ENCODE measurements at places on chromosomes 5 and 9.

DNA sequence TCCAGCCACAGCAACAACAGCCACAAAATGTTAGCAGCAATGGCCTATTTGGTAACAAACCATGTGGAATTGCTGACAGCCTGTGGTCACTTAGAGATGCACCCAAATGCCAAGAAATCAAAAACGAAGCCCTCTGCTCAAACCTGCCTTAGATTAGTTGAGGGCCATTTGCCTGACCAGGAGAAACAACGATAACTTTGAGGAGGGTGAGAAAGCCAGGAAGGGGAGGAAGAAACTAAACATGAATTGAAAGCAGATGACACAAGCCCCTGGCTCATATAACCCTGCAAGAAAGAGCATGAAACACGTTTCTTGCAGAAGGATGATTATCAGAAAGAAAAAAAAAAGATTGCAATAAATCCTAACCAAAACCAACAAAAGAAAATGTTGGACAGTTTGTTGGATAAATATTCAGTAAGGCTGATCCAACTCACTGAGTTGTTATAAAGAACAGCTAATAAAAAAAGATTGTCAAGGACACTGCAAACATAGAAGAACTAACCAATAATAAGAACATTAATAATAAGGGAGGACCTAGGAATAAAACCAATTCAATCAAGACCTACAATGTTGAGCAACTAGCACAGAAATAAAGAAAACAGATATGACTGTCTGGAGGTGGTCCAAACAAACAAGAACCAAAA is 140.5 kb upstream of the SLC30A5 start:
- no peak for DNase-seq

- DNase-seq: peak; percentile 57
Measured at GRCh38 chr9:137049544-137050449, 3.8 kb upstream of the NPDC1 start.

GRCh38 chr9:112863746-112864145 is 26.9 kb downstream of the SLC46A2 start:
- no peak for DNase-seq

DNA sequence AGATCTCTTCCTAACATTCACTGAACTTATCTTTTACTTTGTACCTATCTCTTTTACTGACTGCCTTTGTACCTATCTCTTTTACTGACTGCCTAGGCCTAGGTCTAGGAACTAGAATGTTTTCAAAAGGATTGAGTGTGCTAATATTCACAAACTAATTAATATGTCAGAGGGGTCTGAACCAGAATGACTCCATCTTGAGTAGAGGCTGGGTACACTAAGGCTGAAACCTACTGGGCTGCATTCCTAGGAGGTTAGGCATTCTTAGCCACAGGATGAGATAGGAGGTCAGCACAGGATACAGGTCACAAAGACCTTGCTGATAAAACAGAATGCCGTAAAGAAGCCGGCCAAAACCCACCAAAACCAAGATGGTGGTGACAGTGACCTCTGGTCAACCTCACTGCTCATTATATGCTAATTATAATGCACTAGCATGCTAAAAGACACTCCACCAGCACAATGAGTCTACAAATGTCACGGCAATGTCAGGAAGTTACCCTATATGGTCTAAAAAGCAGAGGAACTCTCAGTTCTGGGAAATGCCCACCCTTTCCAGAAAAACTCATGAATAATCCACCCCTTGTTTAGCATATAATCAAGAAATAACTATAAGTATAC is 2.5 kb upstream of the RHOBTB3 start:
- DNase-seq: no peak
